ENCODE measurements at places on chromosomes 3 and 15.

- DNase-seq, result no peak
These were observed 9.9 kb upstream of the BRPF1 start for GRCh38 chr3:9721700-9722060.

- no peak for DNase-seq
These were observed 342.1 kb upstream of the GRM7 start for GRCh38 chr3:6518709-6519345.

DNA sequence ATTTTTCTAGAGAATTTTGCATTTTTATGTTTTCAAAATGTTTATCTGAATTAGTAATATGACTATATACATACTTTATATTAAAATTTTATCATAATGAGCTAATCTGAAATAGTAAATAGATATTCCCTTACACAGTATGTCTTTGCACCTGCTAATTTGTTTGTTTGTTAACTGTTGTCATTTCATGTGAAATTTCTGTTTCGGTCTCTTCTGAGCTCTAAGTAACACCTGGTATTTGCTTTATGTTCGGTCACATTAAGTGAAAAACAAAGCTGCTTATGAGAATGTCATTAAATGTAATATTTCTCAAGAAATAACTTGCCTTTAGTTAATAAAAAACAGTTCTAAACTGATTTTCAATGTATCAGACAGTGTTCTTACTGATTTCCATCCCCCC is 61.1 kb downstream of the FNDC3B start:
- no peak for DNase-seq

DNA sequence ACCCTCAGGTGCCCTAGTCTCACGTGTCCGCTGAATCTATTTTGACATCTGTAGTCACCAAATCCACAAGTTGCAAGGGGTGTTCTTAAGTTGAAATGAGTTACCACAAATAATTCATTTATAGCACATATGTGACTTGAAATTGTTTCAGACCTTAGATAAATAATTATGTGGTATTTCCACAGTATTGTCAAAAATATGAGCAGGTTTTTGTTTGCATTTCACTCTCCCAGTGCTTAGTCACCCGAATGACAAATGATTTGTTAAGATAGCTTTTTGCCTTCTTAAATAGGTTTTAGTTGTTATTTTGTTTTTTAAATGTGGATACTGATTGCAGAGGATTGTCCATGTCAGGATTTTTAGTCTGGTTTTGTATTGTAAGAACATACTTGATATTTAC is 2.6 kb downstream of the MFSD1 start:
- DNase-seq, result no peak

GRCh38 chr3:49104427-49105291 is at the start of gene QARS1:
Gene QARS1 (minus strand): TSS chr3:49104757. CDS start chr3:49104733, 24 bp downstream.
- DNase-seq, result peak; percentile 87

GRCh38 chr15:84722628-84723027 is 6.7 kb upstream of the SEC11A start:
- no peak for DNase-seq

DNA sequence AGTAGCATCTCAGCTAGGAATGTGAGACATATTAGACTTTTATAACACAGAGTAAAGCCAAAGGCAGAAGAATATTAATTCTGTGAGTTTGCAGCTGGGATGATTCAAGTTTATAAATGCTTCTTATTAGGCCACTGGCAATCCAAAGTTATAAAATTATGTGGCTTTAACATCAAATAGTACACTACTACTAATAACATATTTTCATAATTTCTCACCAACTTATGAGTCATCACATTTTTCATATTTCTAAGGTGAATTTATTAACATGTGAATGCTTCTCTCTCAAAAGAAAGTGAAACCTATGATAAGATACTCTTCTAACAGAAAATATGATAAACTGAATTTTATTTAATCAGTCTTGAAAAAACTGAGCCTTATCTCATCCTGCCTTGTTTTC is 1348.2 kb upstream of the ALCAM start:
- no peak for DNase-seq

- DNase-seq, result no peak
These were observed 511.2 kb downstream of the MECOM start for GRCh38 chr3:169152319-169152718.

DNA sequence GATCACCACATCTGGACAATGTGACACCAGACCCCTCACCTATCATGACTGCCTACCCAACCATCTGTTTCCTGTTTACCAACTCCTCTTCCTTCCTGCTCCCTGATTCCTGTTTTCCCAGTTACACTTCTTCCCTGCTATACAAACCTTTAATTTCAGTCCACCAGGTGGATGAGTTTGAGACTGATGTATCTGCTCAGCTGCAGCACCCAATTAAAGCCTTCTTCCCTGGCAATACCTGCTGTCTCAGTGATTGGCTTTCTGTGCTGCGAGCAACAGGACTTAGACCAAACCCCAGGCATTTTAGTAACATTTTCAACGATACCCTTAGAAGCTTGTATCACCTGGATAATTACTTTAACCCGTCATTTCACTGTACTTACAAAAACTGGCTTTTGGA is 968.2 kb upstream of the NR2F2 start:
- no peak for DNase-seq

- DNase-seq, result no peak
These were observed 15.6 kb downstream of the GHRL start for GRCh38 chr3:10277115-10277625.

Data from CD4-positive, alpha-beta memory T cell (primary cell).